Activated naive CD8-positive, alpha-beta T cell treated with anti-CD3 and anti-CD28 coated beads for 36 hours (primary cell): ENCODE measurements at places on chromosomes 5 and 9. TPM values are rescaled to one million over a fixed set of nuclear protein-coding genes. Genes with fewer than 3 reads are reported as not detected.

The ANKH gene
- 82.5 TPM for total RNA-seq

The FAM81B gene
- total RNA-seq, result not detected

The LEAP2 gene
- 1.8 TPM for total RNA-seq

The IL33 gene
- total RNA-seq, result not detected

The C9 gene
- not detected for total RNA-seq

The WDR70 gene
- 36.8 TPM for total RNA-seq

The ADAMTS16 gene
- total RNA-seq, result not detected

The BARHL1 gene
- not detected for total RNA-seq

- DNase-seq, result no peak
Observed at GRCh38 chr5:119022017-119022745, 33.8 kb upstream of the DTWD2 start.

- DNase-seq, result no peak
Observed at GRCh38 chr5:53472279-53472678, 8.2 kb upstream of the FST start.

- no peak for DNase-seq
Observed at GRCh38 chr5:95993266-95993665, 31.6 kb upstream of the ELL2 start.

- DNase-seq, result no peak
Observed at GRCh38 chr5:174376726-174377373, 331.3 kb downstream of the NSG2 start.

GRCh38 chr9:124228516-124228915 is 29.2 kb upstream of the NEK6 start:
- no peak for DNase-seq

- no peak for DNase-seq
Observed at GRCh38 chr5:130289132-130290088, 385.1 kb downstream of the CHSY3 start.

GRCh38 chr9:14192556-14192955 is 121.4 kb downstream of the NFIB start:
- DNase-seq, result no peak

GRCh38 chr5:156197042-156197635 is 129.8 kb upstream of the SGCD start:
- DNase-seq, result no peak

DNA sequence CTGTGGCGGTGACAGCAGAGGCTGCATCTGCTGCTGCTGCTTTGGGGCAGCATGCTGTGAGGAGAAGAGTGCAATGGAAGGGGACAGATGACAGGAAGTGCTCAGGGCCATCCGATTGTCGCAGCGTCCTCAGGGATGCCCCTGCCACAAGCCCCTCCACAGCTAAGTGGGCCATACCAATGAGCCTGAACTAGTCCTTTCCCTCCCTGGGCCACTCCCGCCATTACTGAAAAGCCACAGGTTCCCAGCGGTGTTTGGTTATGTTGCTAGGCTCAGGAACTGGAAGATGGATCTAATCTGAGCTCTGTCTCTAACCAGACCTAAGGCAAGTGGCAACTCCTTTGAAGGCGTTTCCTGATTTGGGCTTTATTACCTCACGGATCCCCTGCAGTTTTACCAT is 109.2 kb downstream of the GAPVD1 start:
- DNase-seq, result no peak

GRCh38 chr9:3768712-3769457 is 243.1 kb upstream of the RFX3 start:
- no peak for DNase-seq

DNA sequence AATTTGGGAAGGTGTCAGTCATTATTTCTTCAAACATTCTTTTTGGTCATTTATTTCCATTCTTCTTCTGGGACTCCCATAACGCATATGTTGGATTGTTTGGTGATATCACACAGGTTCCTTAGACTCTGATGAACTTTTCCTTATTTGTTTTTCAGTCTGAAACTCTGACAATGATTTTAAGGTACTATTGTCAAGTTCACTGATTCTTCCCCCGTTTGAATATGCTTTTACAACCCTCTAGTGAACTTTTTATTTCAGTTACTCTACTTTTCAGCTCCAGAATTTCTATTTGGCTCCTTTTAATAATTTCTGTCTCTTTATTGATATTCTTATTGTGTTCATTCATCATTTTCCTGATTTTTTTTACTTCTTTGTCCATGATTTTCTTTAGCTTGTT is 92.5 kb upstream of the RORB start:
- no peak for DNase-seq

DNA sequence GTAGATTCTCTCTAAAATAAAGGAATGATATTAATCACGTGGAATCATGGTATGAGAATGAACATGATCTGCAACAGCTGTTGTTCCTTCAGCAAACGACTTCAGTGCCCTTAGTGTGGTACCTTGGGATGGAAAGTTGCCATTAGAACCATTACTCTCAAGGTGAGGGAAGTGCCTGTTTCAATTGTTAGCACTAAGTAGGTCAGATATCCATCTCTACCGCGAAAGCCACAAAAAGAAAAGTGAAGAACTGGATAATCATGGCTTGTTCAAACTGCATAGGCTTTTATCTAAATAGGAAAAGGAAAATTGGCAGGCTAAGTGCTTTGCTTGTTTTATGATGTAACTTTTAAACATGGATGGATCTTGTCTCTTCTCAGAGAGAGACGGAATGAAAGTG is 380.7 kb downstream of the MRPS30 start:
- no peak for DNase-seq

DNA sequence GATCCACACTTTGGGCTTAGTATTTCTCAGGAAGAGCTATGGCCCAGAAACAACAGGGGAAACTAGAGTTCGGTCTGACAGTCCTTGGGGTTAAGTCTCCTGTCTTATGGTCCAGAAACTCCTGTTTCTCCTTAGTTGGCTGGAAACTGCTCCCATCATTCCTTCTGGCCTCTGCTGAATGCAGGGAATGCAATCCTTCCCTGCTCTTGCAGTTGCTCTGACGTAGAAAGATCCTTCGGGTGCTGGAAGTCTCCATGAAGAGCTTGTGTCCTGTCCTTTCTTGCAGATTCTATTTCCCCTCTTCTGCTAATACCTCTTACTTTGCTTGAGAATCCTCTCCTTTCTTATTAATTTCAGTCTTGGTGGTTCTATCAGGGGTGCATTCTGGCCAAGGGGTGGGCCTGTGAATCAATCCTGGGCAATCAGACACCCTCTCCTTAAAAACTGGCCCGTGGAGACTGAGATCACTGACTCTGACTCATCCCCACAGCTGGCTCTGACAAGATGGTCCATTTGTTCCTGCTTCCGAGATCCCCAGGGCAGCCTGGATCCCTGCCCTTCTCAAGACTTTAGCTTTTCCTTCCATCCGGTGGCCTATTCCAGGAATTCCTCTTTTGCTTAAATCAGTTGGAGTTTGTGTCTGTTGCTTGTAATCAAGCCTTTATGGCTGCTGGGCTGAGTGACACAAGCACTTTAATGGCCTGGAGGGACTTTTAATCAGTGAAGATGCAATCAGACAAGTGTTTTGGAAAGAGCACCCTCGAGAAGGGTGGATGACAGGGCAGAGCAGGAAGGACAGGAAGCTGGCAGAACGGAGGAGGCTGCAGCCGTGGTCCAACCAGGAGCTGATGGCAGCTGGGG is 23.7 kb downstream of the PTGS1 start:
- DNase-seq, result no peak

GRCh38 chr9:91807643-91808246 is 142.3 kb downstream of the ROR2 start:
- no peak for DNase-seq

DNA sequence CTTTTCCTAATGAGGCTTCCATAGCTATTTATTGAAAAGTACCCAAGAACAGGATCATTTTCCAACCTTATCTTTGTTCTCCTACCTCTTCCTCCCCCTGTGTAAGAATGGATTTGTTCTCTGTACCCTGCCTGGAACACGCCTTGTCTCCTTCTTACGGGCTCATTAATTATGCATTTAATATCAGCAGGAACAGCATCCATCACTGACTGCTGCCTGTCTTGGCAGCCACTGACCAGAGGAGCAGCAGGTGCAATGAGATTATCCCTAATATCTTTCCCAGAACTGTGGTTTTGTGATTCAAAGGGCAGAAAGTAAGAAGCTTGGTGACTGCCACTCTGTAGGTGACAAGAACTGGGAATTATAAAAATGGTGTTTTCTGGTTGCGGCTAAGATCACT is 19.3 kb upstream of the INSYN2B start:
- DNase-seq, result no peak

- no peak for DNase-seq
Observed at GRCh38 chr9:31119890-31120454, 1264.5 kb upstream of the ACO1 start.

DNA sequence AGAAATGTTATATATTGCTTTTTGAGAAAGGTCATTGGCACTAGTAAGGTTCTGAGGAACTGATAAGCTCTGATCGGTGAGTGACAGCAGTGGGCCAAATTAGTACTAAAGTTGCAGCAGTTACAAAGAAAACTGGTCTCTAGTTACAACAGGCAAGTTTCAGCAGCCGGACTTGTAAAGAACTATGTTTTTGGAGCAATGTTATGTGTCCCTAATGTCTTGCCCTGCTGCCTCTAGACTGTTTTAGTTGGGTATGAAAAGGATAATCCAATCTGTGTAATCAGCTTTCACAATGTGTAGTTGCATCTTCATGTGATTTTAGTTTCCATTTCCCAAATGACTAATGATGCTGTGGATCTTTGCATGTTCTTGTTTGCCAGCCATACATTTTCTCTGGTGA is 113.5 kb downstream of the CAMK4 start:
- no peak for DNase-seq

GRCh38 chr9:2657427-2657826 is 35.8 kb downstream of the VLDLR start:
- DNase-seq, result peak; percentile 26
